ENCODE measurements at places on chromosomes 2 and 18.

DNA sequence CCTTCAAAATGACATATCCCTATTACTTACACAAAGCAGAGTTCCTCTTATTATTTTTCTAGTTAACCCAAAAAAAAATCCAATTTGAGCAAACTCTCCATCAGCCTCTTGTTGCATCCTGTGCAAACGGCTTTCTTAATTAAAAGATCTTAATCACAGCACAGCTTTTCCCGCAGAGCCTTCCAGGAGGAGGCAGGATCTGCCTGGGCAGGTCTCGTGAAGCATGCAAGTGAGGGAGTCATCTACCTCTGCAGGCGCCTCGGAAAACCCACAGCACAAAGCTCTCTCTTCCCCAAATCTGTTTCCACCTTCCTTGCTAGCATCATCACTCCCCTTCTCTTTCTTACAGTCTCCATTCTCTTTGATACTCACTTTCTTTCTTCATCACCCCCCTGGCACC lies 100.4 kb downstream of the EN1 start:
- no peak for DNase-seq

GRCh38 chr2:174777347-174778084 lies 13.2 kb upstream of the CHRNA1 start:
- no peak for DNase-seq

DNA sequence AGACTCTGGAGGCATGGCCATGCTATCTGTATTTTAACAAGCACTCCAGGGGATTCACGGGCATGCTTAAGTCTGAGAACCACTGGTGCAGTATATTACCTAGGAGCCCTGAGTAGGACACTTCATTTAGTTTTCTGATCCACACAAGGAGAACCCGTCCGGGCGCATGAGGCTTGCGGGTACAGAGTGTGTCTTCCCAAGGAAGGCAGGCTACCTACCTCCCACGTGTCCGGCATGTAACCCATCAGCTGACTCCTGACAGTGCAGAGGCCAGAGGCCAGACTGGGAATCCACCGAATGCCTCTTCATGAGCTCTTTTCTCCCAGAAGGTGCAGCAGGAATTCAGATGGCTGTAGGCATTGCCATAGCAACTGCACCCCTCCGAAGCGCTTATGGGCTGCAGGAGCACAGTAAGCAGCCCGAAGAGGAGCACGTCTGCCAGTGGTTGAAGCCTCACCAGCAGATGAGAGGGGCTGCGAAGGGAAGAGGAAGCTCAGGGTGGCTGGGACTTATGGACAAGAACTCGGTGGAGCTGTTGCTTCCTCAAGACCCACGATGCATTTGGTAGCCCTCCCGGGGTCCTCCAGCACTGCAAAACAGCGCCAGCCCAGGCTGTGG lies 33.8 kb upstream of the DNMT3A start:
- DNase-seq = no peak

- no peak for DNase-seq
Observed at GRCh38 chr2:69017080-69017479, 4.1 kb downstream of the ANTXR1 start.

DNA sequence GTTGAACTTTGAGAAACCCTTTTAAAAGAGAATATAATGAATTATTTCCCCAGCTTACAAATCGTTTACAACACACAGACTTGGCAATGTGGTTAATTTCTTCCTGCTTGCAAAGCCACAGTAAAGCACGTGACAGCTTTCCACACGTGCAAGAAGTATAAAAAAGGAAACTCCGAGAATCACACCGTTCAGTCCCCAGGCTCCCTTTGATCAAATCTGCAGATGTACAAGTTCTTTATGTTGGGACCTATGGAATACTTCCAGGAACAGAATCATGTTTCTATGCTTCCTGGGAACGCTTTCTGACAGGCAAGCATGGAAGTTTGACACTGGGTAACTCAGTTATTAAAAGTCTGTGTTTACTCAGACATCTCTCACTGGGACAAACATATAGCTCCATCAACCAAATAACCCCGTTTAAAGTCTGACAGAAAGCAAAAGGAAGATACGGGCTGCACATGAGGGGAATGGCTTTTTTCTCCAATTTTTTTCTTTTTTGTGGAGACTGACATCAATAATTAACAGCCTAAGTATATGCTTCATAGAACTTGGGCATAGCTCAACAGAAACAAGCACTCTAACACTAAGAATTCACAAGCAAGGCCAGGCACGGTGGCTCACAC lies 134.8 kb downstream of the EIPR1 start:
- DNase-seq = peak; percentile 37

- DNase-seq = peak; percentile 66
Observed at GRCh38 chr2:218168635-218169462, 2.1 kb upstream of the CXCR1 start.

- DNase-seq = no peak
Observed at GRCh38 chr2:64808754-64809153, 155.0 kb upstream of the SERTAD2 start.

DNA sequence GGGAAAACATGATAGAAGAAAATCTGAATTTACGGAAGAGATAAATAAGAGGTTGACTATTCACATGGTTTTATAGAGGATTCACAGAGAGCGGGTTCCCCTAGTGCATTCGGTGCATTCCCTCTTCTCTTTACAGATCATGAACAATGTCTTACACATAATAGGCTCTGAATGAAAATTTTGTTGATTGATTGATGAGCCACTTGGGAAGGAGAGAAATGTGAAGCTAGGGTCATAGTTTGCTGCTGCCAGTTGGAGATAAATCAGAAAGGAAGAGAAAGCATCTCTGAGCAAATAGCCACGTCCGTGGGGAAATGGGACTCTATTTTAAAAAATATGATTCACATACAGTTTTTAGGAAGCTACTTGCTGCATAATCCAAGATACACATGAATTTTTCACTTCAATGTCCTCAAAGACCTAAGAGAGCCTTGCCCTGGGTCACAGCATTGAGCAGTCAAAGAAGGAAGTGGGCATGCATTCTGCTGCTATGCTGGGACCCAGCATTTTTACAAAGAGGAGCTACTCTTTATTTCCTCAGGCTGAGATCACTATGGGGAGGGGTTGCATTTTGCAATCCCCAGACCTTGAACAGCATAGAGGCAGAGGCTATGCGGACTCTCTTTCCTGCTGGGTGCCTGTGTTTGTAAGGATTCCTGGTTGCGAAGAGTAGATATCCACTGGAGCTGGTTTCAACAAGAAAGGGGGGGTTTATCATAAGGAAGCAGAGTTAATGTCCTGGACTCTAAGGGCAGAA lies 395.3 kb downstream of the TSN start:
- DNase-seq = no peak

DNA sequence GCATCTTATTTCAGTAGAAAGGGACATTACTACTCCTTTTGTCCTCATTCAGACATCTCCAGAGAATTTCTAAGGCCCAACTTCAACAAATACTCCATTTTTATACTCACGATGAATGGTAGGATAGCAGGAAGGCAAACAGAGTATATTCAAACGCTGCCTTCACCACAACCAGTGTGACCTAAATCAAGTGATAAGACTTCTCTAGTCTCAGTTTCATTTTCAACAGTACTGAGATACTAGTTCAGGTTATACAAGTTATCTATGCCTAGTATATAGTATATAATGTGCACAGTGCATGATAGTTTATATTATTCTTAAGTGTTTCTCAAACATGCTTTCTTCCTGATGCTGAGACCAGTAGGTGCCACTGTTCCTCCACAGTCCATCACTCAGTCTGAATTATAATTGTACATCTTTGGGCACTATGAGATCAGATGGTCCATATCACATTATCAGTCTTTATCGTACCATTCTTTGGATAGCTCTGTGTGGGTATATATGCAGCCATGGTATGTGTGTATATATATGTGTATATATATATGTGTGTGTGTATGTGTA lies 66.3 kb upstream of the RPE start:
- no peak for DNase-seq

GRCh38 chr2:162106746-162107145 lies 32.7 kb upstream of the DPP4 start:
- no peak for DNase-seq

DNA sequence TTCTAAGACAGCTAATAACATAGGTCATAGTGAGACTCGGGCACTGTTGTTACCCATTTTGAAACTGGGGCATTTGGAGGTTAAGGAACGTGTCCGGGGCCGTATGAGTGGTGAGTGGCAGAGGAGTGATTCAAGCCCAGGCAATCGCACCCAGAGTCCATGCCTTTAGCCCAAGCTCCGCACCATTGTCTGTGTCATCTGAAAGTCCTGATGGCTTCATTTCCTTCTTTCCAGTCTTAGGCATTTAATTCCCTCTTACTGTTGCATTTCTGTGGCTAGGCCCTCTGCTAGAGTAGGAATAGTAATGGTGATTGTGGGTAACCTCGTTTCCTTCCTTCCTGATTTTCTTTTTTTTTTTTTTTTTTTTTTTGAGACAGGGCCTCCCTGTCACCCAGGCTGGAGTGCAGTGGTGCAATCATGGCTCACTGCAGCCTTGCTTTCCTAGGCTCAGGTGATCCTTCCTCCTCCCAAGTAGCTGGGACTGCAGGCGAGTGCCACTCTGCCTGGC lies 49.8 kb upstream of the ASB1 start:
- no peak for DNase-seq

GRCh38 chr2:194750926-194751325 lies 906.1 kb upstream of the SLC39A10 start:
- no peak for DNase-seq

DNA sequence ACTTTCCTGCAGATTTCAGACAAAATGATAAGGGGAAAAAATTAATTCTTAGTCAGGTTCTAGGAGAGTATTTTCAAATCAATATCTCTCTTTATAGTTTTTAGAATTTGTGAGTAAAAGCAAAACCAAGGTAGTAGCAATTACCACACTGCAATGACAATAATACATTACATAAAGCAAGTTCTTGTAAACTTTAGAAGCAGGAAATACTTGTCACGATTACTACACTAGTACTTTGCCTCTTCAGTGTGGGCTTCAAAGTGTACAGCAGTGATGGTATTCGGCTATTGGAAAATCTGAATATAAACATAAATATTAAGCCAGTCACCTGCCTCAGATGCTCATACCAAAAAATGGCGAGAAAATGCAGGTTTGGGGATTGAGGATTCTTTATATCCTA lies 81.0 kb downstream of the ALPK2 start:
- no peak for DNase-seq

- no peak for DNase-seq
Observed at GRCh38 chr18:74375999-74376398, 60.4 kb downstream of the C18orf63 start.

GRCh38 chr2:112749755-112750559 lies 14.5 kb downstream of the CKAP2L start:
- DNase-seq = peak; percentile 77

DNA sequence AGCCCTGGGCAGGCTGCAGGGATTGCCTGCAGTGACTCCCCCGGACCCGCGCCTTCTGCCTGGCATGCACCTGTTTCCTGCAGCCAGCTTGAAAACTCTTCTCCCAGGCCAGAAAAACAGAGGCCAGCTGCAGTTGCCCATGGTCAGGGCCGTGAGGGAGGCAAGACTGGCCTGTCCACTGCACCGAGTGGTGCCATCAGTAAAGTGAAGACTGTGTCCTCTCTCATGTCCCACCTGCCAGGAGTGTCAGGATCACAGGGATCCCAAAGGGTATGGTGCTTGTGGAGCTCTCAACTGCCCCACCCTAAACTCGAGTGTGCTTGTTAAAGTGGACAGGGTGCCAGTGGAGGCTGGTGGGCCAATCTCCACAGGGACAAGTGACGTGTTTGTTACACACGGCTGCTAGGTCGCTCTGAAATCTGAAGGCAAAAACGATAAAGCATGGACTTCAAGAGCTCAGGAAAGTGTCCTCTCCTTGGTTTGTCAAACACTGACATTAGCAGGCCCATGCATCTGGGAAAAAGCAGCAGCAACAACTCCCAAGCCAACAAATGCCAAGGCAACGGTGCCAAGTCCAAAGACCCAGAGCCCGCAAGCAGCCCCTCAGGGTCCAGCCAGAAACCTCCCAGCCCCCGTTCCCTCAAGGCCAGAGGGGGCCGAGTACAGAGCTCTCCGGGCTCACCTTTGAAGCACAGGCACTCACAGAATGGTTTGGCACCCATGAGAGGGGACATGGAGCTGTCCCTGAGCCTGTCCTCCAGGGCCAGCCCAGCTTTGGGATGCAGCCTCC lies 213.2 kb downstream of the HDAC4 start:
- DNase-seq = no peak

DNA sequence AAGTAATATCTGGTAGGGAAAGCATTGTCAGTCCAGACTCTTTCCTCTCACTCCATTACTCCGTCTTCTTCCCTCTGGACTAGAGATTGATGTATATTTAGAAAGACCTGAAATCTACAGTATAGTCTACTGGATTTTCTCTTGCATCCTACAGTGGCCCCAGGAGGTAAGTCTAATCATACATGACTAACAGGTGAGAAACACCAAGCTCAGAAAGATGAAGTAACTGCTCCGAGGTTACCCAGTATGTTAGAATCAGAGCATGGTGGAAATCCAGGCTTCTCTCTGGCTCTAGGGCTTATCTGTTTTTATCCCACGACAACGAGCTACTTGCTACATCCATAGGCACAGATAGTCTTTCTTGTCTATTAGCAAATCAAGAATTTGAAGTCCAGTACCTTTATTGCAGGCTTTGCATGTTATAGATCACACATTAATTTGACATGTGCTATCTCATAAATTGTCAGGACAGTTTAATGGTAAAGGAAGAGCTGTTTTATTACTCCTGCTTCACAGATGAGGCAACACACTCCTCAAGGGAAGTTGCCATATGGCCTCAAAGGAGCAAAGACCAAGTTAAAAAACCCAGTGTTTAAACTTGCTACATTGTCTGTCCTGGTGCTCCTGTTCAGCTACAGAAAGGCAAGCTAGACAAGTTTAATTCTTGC lies 484.3 kb downstream of the THSD7B start:
- DNase-seq = no peak

DNA sequence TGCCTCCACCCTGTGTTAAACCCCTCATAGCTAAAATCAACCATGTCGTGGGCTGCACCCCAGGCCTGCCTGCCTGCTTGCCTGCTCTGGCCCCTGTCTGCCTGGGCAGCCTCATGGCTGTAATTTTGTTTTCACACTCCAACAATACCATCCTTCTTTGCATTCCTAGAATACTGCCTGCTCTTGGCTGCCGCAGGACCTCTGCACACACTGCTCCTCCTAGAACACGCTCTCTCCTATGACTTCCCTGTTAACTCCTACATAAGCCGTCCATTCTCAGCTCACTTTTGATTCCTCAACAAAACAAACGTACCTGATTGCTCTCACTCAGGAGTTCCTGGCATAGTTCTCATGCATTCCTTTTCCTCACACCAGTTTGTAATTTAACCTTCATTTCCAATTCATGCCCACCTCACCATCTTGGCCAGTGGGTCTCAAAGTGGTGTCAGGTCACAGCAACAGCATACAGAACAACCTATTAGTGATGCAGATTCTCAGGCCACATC lies 2.5 kb downstream of the UXS1 start:
- DNase-seq = no peak

DNA sequence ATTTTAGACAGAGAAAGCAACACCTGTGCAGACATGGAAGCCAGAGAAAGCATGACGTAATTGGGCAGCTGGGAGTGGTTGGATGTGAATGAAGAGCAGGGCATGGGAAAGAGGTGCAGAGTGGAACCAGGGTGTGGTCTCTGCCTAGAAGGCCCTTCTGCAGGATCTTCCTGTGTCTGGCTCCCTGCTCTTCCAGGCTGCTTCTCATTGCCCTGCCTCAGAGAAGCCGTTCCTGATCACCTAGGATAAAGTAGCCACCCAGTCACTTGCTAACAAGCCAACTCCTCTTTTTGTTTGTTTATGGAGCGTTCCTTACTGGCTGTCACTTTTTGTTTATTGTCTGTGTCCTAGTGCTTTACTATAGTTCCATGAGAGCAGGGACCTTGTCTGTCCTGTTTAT lies 28.5 kb downstream of the GALNT1 start:
- no peak for DNase-seq
